ENCODE measurements at places on chromosomes 1 and 21.

DNA sequence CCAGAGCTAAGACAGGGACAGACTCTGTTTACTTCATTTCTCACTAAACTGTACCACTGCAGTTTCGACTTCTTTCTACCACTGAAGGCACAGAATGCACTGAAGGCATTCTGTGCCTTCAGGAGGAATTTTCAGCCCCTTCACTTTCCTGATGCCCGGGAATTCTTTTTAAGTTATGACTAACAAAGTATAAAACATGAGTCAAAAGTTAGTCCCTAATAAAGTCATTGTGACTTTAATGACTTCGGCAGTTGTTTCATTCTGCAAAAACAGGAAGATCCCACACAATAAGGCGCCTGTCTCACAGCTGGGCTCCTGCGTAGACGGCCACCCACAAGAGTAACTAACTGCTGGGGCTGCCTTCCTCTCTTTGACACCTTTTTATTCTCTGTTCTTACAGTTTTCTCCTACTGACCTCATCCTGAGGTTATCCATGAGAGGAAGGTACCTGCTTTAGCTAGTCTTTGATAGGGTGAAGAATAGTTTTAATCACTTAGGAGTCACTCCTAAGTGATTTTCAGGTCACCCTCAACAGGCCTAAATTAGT, 183.9 kb upstream of the SGIP1 start:
- no peak for DNase-seq

GRCh38 chr1:186985889-186986491, 157.2 kb downstream of the PLA2G4A start:
- no peak for DNase-seq

DNA sequence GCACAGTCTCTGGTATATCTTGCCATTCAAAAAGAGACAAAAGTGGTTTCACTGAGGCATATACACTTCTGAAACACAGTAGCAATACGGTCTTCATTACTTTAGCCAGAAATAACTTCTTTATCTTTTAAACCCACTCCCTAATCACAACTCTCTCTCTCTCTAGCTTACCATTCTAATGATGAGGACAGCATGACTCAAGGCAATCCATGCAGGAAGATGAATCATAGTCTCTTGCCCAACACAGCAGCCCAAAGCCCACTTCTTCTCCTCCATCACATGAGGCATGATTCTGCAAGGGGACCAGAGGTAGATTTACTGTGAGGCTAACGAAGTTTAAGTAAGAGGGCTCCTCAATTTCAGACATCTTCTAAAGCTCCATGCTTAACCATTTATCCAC, 285.0 kb upstream of the NR5A2 start:
- no peak for DNase-seq

- DNase-seq = no peak
Observed at GRCh38 chr1:218537122-218537913, 192.2 kb downstream of the TGFB2 start.

GRCh38 chr1:14934867-14935266, 218.7 kb upstream of the TMEM51 start:
- DNase-seq = no peak

DNA sequence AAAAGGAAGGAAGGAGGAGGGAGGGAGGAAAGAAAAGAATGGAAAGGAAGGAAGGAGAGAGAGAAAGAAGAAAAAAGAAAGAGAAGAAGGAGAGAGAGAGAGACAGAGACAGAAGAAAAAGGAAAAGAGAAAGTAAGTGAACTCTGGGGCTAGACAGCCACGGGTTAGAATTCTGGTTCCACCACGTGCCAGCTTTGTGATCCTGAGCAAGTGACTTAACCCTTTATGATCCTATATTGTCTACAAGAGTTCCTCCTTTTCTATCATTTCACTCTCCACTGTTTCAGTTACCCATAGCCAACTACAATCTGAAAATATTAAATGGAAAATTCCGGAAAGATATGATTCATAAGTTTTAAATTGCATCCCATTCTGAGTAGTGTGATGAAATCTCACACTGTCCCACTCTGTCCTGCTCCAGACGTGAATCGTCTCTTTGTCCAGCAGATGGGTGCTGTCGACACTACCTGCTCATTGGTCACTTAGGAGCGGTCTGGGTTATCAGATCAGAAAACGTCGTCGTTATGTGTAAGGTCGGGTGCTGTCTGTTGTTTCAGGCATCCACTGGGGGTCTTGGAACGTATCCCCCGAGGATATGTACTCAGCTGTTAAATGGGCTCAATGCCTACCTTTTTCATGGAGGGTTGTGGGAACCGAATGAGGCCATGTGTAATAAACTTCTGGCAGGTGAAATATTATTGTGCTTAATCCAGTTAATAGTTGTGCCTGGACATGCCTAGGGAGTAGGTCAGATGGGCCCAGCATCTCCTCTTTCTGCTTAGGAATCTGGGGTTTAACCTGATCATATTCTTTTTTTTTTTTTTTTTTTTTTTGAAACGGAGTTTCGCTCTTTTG, 19.1 kb downstream of the TMEM51 start:
- no peak for DNase-seq

DNA sequence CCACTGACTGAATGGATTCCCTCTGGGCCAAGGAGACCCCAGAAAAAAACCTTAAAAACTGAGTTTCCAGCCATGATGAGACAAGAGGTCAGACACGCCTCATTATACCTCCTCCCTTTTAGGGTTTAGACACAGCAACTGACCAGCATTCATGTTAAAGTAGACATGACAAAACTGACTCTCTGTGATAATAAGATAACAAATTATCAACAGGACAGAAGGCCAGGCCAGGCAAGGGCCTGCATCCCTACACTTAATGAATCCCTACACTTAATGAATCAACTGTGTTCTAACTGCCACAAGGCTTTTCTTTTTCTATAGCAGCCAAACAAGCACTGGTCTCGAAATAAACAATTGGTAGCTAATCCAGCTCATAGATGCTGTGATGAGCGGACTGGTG, 33.3 kb upstream of the FAM89A start:
- no peak for DNase-seq

DNA sequence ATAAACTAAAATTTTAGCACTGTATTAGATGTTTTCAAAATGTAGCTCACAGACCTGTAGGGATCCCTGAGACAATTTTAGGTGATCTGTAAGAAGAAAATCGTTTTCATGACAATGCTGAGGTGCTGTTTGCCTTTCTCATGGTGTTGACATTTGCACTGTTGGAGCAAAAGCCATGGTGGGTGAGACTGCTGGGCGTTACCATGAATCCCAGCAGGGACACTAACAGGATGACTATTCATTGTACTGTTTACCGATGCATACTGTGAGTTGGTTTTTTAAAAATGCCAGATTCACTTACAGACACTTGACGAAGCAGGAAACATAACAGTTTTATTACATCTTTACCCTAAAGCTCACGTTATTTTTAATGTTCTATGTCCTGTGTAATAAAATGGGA, 468.5 kb downstream of the PCP4 start:
- no peak for DNase-seq

DNA sequence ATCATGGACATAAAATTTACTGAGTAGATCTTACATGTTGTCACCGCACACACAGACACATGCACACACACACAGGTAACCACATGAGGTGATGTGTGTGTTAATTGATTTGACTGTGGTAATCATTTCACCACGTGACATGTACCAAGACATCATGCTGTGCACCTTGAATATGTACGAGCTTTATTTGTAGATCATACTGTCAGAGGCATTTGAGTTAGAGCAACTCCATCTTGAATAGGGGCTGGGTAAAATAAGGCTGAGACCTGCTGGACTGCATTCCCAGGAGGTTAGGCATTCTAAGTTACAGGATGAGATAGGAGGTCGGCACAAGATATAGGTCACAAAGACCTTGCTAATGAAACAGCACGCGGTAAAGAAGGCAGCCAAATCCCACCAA, 31.7 kb upstream of the TRIM17 start:
- no peak for DNase-seq

All from activated CD4-positive, alpha-beta T cell treated with anti-CD3 and anti-CD28 coated beads, Interleukin-2, amount 50 U/mL, for 48 hours (primary cell).